ENCODE measurements at places on chromosomes 4 and X.

- no peak for DNase-seq
These were observed 3.8 kb downstream of the HSD17B11 start for GRCh38 chr4:87387237-87387636.

- DNase-seq, result peak; percentile 3
These were observed 958.6 kb downstream of the STIM2 start for GRCh38 chr4:27819246-27819645.

GRCh38 chrX:19626230-19626629, 110.9 kb upstream of the MAP3K15 start:
- no peak for DNase-seq

- peak; percentile 52 for DNase-seq
These were observed 49.0 kb upstream of the VEGFC start for GRCh38 chr4:176841711-176842112.

DNA sequence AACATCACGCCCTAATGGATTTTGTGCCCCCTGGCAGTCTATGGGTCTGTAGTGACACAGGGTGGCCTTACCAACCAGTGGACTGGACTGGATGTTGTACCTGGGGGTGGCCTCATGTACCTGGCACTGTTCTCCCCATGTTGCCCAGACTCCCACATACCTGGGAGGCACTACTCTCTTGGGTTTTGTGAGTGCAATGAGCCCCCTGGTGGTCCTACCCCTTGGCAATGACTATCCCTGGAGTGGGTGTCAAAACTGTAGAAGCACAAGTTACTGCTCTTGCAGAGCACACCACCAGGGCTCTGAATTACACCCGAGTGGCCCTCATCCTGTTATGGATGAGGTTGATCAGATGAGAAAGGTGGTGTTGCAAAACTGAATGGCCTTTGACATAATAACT, 57.8 kb upstream of the CCDC149 start:
- no peak for DNase-seq

DNA sequence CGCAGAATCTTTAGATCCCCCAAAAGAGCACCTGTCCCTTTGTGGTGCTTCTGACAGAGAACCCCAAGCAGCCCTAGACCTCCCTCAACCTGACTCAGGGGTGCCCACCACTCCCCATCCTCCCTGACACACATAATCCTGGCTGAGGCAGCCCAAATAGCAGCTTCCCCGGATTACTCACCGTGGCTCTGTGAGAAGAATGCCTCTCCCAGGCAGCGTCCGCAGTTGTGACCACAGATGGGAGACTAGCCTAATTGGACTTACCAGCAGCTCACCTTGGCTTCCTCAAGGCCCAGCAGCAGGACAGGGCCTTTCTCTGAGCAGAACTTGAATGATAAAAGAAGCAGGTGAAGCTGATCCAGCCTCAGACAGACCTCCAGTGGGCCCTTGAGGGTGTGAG, 10.3 kb upstream of the ODAPH start:
- DNase-seq, result peak; percentile 27

DNA sequence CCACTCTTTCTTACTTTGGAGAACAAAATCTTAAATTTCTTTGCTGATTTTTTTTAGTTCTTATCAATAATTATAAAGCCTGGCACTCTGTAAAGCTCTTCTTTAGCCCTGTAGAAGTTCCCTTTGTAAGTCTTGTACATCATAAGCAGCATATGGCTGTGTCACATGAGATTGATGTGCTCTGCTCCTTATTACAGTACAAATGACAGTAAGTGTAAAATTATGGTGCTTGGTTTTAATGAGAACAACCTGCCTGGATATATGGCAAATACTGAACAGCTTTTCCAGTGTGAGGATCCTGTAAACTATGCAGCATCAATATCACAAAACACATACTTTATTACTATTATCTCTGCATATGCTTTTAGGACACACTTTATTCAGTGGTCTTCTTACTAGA, 145.9 kb upstream of the GNPDA2 start:
- DNase-seq, result no peak

GRCh38 chrX:67544281-67545035, 637 bp downstream of the AR start:
- DNase-seq, result peak; percentile 45

Data from LHCN-M2 (cell line).